Skeletal muscle tissue (tissue), 5 donors: ENCODE measurements at places on chromosomes 12 and 14. TPM values are rescaled to one million over a fixed set of nuclear protein-coding genes. Genes with fewer than 3 reads are reported as not detected.

POTEM gene
- total RNA-seq = not detected

FOXM1 gene
- 0.52 TPM for total RNA-seq

SYNDIG1L gene
- total RNA-seq = under 0.01 TPM

FAM90A1 gene
- total RNA-seq = 0.52 TPM

ADAM20 gene
- total RNA-seq = 2.1 TPM

KERA gene
- 56.4 TPM for total RNA-seq

FIGNL2 gene
- 1.0 TPM for total RNA-seq

TMEM63C gene
- 3.1 TPM for total RNA-seq

INHBE gene
- 1.0 TPM for total RNA-seq

C12orf54 gene
- total RNA-seq = not detected

CCNB1IP1 gene
- total RNA-seq = 57.4 TPM

CEBPE gene
- total RNA-seq = under 0.01 TPM

ZNF839 gene
- total RNA-seq = 15.7 TPM

DTX1 gene
- 3.1 TPM for total RNA-seq

RPL10L gene
- total RNA-seq = not detected

BIN2 gene
- 3.1 TPM for total RNA-seq

KRT80 gene
- 0.52 TPM for total RNA-seq

SMCO3 gene
- total RNA-seq = 0.52 TPM

PRKAB1 gene
- total RNA-seq = 12.5 TPM

LMNTD1 gene
- total RNA-seq = 0.52 TPM
